ENCODE measurements at places on chromosomes 4 and X.

- DNase-seq: no peak
These were observed 208.7 kb downstream of the CHIC2 start for GRCh38 chr4:53855581-53856250.

DNA sequence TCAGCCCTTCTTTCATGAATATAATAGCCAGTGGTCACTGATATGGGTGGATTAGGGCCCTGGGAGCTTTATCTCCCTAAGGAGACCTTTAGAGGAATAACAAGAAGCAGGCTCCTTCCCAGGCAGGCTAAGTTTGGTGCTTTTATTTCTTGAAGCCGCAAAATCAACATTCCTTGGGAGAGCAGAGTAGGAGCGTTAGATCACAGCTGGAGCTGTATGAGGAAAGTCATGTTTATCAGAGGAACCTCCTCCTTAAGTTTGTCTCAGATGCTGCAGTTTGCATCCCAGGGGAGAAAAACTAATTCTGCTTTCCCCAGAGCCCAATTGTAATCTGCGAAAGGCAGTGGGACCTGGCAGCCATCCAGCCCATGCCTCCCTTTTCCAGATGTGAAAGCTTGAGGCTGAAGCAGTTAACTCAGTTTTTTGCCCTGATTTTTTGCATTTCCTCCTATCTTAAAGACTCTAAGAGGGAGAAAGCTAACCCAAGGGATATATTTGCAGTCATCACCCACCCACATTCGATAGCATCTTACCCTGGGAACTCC, 186.0 kb upstream of the FRMPD4 start:
- DNase-seq: no peak

DNA sequence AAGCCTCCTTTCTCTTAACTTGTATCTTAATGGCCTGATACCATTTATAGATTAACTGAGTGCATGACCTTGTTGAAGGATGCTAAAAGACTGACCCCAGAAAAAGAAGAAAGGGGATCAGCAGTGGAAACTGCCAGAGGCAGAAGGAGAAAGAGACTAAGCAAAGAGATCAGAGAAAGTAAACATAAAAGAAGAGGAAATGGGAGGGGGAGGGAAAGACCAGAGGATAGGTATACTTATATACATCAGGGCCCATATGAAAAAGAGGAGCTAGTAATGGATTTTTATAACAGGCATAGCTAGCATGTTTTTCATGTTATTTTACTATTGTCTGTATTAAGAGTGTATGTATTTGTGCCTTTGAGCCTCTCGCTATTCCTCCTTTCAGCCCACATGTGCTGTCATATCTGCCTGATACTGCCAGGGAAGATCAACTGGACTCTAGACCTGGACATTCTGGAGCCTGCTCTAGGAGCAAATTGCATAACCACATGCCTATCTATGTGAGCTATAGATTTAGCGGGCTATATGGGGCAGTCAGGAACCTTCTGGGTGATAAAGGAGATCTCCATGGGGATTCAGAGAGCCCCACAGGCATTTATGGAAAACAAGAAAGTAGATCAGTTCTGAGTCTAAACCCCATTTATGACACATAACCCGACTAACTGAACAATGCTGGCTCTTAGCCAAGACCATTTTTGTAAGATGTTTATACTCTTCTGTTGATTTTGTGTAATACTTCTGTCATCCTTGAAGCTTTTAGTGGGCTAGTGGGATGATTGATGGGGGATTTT, 13.4 kb upstream of the SNX12 start:
- DNase-seq: no peak

DNA sequence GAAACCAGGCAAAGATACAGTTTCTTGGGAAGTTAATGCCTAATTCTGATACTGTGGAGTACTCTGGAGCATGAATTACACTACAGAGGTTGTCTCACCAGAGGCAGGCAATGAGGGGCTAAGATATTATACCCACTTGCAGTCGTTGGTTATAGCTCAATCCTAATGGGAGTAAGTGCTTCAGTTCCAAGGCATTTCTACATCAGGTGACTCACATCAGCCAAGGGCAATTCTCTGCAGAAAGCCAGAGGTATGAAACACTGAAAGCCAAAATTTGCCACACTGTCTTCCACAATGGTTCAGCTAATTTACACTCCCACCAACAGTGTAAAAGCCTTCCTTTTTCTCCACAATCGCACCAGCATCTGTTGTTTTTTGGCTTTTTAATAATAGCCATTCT, 174.0 kb upstream of the IL15 start:
- DNase-seq: no peak

- no peak for DNase-seq
These were observed 3.3 kb downstream of the RFC1 start for GRCh38 chr4:39362827-39363226.

GRCh38 chr4:37555322-37555721, 130.9 kb downstream of the RELL1 start:
- DNase-seq: no peak

GRCh38 chrX:6917666-6918065, 229.8 kb upstream of the STS start:
- DNase-seq: no peak

DNA sequence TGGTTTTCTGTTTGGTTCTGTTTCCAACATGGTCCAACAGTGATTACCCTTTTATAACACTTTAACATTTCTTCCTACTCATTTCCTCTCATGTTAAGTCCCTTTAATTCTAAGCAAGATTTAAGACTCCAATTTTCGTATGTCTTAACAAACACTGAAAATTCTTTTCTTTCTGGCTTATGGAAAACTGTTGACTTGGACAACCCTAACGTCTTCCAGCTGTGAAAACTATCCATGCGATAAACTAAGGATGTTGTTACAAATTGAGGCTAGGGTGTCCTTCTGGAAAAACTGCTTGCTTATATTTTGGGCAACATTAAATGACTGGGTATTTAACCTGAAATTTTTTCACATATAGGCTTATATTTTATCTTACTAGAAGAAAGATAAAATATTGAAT, 33.9 kb upstream of the RTL3 start:
- no peak for DNase-seq

GRCh38 chrX:106894978-106895452, 8.1 kb downstream of the RIPPLY1 start:
- no peak for DNase-seq

DNA sequence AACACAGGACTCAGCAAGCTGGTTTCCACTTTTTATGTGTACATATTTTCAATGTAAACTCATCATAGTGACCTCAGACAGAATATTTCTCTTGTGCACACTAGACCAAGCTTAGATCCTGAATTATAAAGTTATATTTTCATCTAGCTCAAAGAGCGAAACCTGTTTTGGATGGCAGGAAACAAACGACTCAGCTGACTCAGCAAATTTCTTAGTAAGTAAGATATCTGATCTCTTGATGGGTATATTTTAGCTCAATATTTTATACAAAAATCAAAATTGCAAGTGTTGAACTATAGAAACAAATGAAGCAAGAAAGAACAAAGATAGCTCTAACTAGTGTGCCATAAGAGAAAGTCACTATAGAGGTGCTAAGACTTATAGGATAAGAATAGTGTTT, 1114.5 kb downstream of the STPG2 start:
- DNase-seq: no peak

DNA sequence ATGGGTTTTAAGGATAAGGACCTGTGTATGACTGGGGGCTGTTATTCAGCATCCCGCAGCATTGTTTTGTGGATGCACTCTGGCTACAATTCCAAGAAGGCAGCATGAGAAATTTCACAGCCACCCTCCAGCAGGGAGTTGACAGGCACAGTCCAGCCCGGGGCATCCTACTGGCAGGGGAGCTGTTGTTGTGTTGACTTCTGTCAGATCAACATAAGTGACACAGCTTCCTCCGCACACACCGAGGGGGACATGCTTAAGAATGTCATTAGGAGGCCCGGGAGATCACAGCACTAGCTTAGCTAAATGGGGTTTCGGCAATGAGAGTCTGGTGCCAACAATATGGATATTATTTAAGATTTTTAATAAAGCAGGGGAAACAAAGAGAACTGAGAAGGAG, 326.5 kb downstream of the ASMT start:
- DNase-seq: no peak

- no peak for DNase-seq
These were observed 109.0 kb upstream of the MAMLD1 start for GRCh38 chrX:150253959-150254620.

DNA sequence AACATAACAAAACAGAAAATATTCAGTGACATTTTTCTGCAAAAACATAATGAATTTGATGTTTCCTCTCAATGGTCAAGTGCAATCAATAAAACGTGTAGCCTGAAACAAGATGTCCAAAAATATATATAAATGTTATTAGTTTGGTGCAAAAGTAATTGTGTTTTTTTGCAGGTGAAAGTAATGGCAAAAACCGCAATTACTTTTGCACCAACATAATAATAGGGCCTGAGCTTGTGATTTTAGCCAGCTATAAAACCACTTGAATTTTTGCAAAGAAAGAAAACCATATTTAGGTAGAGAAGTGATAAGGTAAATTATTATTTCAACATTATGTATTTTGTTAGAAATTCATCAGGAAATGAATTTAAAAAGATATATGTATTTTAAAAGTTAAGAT, 475.3 kb upstream of the AMOT start:
- DNase-seq: no peak

Data from T-helper 9 cell (primary cell).